Cortex of kidney (tissue), 1 donor: ENCODE measurements at places on chromosomes 2 and 18.

GRCh38 chr2:96625571-96626552, 12.2 kb downstream of the KANSL3 start:
- DNase-seq, result no peak

DNA sequence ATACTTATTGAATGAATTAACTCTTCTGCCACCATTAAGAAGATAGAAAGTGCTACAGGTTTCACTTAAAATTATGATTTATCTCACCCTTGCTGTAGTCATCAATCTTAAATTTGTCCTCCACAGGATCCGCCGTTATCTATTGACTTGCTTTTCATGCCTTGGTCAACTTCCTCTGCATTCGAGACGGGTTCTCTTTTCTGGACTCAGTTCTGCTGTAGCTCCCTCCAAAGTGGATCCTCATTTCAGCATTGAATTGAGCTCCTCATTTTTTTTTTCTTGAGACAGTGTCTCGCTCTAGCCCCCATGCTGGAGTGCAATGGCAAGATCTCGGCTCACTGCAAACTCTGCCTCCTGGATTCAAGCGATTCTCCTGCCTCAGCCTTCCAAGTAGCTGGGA, 27.6 kb downstream of the INPP5D start:
- DNase-seq, result no peak

DNA sequence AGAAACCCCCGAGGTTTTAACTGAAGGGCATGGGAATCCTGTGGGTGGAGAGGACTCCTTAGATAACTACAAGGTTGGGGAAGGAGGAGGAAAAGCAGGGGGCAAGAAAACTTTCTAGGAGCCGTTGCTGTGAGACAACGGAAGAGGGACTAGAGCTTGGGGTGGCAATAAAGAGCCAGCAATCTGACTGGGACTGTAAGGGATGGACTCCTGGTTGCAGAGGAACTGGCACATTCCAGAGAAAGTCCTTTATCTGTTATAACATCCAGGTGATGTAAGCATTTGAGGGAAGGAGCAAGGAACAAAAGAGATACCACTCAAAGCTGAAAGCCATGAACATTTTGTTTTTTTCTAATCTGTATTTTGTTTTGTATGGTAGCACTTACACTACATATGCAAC, 16.4 kb downstream of the CDCA7 start:
- DNase-seq, result no peak

GRCh38 chr2:180017784-180018183, 10.7 kb upstream of the CWC22 start:
- no peak for DNase-seq

GRCh38 chr2:179751163-179751809, 110.1 kb downstream of the ZNF385B start:
- no peak for DNase-seq

DNA sequence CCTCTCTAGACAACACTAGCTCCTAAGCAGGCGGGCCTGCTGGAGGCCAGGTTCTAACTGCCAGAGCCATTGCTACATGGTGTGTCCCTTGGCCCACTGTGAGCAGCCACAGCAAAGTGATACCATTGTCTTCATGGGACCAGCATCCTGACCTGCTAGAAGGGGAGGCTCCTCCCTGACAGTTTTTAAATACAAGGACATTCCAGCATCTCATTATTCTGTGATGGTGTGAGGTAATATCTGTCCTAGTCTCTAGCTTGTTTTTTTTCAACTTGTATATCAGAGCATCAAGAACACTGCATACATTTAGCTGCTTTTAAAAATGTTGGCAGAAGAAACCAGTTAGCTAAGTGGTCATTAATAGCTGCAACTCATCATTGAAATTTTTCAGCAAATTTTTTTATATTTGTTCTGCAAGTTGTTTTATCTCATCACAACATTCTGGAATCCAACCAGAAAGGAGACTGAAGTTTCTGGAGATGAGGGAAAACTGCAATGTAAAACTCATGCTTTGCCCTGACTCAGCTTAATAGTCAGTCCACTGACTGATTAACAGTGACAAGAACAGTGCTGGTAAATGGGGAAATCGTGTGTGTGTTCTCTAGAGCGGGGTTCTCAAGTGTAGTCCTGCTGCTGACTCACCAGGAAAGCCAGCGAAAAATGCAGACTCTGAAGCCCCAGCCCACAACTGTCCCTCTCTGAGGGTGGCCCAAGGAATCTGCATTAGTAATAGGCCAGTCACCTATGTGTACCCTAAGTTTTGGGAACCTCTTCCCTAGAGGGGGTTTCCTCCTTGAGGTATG, 17.8 kb downstream of the MAPRE3 start:
- no peak for DNase-seq

- DNase-seq, result no peak
Observed at GRCh38 chr18:46720521-46720920, 36.3 kb downstream of the ST8SIA5 start.

GRCh38 chr18:73153271-73153670, 285.5 kb upstream of the NETO1 start:
- no peak for DNase-seq

DNA sequence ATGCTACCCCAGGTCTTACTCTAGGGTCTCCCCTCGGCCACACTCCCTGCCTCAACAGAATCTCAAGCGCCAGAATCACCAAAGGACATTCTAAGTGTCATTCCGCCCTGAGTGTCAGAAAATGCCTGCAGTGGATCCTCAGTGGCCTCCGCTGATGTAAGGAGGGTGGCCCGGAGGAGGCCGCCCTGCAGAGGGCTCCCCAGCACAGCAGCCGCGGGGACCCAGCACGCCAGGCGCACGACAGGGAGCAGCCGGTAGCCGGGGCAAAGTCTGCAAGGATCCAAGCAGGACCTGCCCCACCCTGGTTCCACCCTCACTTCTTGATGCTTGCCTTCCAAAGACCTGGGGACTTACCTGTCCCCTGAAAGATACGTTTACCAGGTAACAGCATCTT, 54.2 kb upstream of the ID2 start:
- no peak for DNase-seq

DNA sequence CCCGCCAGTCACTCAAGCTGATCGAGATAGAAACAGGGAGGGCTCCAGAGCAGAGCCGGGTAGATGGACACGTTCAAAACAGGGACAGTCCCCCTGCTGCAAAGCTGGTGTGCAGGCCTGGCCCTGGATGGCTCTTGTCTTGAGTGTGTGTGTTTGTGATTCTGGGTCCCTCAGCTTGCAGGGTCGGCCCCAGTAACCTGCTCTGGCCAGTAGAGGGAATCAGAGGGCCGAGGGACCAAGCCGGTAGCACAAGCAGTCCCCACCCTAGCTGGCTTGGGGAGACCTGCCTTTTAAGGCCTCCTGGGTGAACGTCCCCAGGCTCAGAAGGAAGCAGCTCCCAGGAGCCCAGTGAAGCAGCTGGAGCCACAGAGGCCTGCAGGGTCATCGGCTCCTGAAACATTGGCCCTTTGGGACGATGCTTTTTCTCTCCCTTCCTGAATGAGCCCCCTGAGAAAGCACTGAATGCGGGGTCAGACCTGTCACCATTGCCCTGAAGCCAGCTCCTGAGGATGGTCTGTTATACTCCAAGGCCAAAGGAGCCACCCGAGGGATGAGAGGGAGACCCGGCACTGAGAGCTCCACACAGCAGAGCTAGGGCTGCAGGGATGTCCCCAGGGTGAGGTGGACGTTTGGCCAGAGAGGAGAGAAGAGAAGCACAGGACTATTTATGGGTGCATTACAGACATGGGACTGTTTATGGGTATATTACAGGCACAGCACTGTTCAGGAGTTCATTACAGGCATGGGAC, 15.4 kb upstream of the MLPH start:
- DNase-seq, result no peak

GRCh38 chr18:63298400-63299365, 20.9 kb downstream of the BCL2 start:
- no peak for DNase-seq

DNA sequence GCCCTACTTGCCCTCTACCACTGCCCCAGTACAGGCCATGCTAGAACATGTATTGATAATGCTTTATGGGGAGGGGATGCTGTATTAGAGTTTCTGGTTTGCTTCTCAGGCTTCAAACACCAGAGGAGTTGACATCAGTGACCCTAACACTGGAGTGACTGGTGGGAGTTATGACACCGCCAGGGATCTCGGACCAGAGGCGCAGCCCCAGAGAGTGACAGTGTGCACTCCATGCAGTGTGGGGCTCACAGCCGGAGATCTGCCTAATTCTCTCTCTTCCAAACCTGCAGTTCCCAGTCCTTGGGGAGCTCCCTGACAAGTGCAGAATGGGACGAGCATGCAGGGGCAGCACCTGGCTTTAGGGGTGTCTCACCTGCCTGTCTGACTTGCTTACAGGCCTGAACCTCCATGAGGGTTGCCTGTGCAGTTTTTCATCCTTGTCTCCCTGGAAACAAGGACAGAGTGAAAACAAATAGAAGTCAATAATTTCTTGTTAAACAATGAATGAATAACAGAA, 244.9 kb upstream of the MYT1L start:
- no peak for DNase-seq

- DNase-seq, result no peak
Observed at GRCh38 chr2:95023222-95023597, 2.3 kb upstream of the MAL start.

DNA sequence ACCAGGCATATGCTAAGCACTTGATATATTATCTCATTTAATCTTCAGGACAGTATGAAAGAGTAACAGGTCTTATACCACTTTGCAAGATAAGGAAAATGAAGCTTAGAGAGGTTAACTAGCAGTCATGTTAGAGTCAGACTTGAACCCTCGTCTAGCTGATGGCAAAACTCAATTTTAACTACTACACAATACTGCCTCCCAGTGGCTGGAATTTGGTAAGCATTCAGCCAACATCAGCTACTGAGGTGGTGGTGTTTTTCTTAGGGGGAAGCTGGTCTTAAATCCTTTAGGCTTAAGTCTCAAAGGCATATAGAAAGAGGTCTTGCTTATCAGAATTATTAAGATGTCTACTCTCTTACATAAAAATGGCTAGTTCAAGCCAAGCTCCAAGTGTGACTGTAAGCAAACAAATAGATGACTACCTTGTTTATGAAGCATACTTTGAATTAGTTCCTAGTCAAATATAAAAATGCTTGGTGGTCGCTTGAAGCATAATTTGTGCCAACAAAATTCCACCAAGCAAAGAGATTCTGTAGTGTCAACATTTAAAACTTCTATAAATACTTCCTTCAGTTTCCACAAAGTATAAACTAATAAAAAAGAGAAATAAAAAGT, 325.4 kb upstream of the FIGN start:
- DNase-seq, result no peak

- DNase-seq, result no peak
Observed at GRCh38 chr18:58025733-58026132, 18.3 kb upstream of the NEDD4L start.

- DNase-seq, result no peak
Observed at GRCh38 chr18:12821408-12821807, 62.6 kb downstream of the PTPN2 start.

- DNase-seq, result no peak
Observed at GRCh38 chr2:138893746-138894145, 113.6 kb upstream of the NXPH2 start.

DNA sequence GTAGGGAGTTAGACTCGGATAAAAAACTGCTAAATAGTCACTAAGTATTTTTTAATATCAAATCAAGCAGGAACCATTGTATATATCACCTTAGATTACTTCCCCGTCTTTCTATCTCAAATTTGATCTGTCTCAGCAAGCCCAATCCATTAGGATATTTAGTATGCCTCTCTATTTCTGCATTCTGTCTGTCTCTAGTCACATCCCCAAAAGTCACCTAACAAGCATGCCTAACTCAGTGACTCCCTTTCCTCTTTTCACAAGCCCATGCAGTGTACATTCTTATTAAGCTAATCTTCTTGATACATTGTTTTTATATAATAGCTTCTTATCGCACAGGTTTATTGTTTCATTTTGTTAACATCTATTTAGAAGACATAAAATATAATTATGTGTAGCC, 57.8 kb downstream of the PDE1A start:
- no peak for DNase-seq

GRCh38 chr2:211455216-211455841, 898.9 kb downstream of the CPS1 start:
- no peak for DNase-seq

DNA sequence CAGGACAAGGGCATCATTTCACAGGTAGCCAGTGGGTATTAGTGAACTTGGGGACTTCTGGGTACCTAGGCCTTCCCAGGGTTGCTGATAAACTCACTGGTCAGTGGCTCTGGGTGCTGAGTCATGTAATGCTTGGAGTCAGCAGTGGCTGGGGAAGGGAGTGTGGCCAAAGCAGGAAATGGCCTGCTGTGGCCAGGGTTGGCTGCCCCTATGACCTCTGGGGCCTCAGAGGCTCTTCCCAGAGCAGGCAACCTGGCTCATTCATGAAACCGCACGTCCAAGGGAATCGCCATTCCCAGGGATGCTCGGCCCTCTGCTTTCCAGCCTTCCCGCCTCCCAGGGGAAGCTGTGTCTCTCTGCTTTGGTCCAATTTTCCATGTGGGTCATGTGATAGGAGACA, 294.9 kb downstream of the DYSF start:
- no peak for DNase-seq

- no peak for DNase-seq
Observed at GRCh38 chr2:173997269-173997668, 32.1 kb upstream of the SP3 start.

DNA sequence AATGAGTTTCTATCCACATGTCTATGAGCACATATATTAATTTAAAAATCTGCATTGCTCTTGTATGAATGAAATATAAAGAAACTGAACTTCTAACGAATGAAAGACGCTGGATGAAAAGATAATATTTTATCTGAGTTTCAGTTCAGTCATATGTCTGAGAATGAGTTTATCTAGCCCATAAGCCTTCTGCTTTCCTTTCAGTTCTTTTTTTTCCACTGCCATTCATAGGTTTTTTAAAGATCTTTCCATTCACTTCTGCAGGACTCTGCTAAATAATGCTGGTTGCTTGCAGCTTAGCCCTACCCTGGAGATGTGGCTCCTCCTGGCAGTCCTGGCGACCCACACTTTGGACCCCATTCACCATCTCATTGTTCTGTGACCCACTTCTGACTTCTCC, 109.0 kb downstream of the BCL2 start:
- DNase-seq, result no peak

GRCh38 chr2:199910338-199911051, 598 bp upstream of the C2orf69 start:
- no peak for DNase-seq

DNA sequence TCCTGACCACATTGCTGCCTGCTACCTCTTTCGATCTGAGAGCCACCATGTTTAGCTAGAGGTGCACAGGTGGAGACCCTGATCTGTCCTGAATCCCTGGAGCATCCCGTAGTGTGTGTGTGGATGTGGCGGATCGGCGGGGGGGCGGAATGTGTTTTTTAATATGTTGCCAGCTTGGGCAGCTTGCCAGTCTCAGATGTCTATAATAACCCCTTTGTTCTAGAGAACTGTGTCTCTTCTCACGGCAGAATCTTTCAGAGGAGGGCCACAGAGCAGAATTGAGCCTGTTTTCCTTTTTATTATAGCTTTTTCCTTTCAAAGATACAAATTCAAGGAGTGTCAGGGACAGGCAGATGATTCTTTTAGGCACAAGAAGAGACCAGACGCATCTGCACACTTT, 934.1 kb upstream of the KLHL29 start:
- no peak for DNase-seq

GRCh38 chr2:78895022-78895421, 130.5 kb upstream of the REG3G start:
- no peak for DNase-seq

GRCh38 chr18:80145196-80145804, 36.2 kb downstream of the ADNP2 start:
- DNase-seq, result no peak
